ENCODE measurements at places on chromosomes 6 and 20. TPM values are rescaled to one million over a fixed set of nuclear protein-coding genes. Genes with fewer than 3 reads are reported as not detected.

DNA sequence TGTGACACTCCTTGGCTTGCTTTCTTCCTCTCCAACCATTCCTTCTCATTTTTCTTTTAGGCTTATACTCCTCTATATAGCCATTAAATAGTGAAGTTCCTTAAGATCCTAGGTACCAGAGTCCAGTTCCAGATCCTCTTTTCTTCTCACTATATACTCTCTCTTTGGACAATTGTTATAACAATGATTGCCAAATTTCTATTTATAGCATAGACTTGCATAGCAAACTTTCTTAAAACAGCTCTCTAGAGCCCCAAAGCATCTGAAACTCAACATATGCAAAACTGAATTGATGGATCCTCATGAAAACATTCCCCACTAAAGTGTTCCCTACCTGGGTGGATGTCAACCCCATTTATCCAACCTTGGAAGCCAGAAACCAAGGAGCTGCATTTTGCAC lies 13.4 kb downstream of the PHIP start:
- DNase-seq: no peak

The FAM83C gene
- not detected for total RNA-seq

DNA sequence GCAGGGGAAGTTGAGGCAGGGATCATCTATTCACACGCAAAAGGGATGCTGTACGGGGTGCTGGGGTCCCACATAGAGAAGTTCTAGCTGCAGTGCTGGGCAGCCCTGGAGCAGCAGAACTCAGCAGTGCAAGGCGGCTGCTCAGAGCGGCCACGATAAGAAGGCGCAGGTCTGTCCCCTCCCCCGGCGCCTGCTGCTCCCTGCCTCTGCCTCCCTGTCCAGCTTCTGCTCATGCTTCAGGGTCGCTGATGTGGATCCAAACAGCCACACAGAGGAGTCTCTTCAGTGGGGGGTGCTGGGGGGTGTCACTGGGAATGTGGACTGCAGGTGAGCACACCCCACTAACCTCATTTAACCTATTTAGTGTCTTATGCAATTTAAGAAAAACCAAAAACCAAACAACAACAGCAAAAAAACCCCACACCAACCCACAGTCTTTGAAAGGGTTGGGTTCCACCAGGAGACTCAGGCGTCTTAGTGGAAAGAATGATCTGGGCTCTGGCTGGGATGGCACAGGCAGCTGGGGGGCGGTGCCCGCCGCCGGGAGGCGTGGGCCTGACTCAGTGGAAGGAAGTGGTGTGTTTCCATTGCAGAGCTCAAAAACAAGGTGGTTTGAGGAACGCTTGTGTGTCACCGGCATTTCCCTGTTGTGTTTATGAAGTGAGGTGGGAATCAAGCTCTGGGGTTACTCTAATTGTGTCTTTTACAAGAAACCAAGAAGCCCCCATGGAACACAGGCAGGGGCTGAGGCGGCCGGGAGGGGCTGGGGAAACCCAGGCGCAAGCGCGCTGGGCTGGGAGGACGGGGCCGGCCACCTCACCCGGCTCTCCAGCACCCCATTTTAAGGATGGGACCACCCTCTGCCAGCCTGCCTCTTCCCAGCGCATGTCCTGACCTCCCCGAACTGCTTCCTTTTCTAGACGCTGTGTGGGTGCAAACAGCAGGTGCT lies 55.1 kb downstream of the IRF4 start:
- no peak for DNase-seq

DNA sequence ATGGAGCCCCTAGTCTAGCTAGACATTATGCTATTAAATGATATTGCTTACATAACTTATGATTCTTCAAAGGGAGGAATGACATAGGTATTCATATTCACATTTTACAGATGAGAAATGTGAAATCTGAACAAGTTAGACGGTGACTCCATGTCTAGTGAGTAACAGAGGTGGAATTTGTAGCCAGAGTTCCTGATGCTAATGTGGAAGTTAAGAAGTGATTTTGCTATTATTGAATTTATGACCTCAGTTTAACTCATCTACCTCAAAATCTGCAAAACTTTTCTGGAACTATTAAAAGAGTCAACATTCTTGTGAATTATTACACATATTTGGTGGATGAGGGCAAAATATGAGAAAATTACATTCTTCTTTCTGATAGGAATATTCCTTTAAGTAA lies 347.6 kb upstream of the MMS22L start:
- no peak for DNase-seq

DNA sequence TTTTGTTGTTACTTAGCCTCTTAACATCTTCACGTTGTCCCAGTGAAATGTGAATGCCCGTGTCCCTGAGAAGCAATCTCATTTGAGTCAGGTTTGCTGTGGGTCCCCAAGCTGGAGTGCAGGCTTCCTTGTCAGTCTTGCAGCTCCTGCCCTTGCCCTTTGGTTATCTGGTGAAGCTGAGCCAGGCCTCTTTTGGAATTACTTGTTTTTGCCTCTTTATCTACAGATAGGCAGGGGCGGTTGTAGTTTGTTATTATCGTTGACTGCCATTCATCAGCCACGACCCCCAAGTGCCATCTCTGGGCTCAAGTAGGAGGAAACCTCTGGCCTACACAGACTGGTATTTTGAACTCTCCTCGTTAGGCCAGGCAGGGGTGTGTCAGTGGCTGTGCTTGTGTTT lies 2.2 kb downstream of the TMEM14C start:
- no peak for DNase-seq

DNA sequence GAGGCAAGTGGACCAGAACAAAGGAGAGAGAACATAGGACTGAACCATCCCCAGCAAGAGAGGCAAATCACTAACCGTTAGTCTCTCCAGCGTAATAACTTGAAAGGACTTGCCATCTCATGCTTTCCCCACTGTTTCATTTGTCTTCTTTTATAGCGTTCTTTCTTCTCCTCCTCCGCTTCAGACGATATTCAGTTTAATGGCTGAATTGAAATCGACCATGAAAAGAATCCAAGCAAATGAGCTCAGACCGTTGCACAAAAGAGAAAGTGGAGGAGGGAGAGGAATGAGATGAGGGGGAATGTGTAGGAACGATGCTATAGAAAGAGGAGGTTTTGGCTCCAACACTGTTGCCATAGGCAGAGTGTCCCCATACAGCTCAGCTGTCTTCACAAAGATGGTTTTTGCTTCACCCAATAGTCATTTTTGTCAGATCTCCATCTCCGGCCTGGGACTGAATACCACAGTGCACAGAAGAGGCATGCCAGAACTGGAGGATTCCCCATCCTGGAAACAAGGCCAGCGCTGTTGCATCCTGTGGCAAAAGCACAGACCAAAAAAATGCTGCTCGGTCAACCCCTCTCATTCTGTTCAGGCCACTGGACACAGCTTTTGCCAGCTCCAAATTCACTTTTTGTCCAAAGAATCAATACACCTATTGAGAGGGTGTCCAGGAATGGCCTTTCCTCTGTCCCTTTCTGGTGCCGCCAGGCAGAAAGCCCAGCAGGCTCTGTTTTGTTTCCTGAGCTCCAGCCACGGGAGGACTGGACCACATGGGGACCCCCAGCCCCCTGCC lies 176.1 kb downstream of the ID4 start:
- DNase-seq: no peak

- no peak for DNase-seq
These were observed 14.3 kb upstream of the RBPJL start for GRCh38 chr20:45292343-45292742.

- no peak for DNase-seq
These were observed 24.4 kb downstream of the NCR2 start for GRCh38 chr6:41359617-41360313.

All from hepatocyte (in vitro differentiated cells).